ENCODE measurements at places on chromosomes 11 and 22. TPM values are rescaled to one million over a fixed set of nuclear protein-coding genes. Genes with fewer than 3 reads are reported as not detected.
A peak's percentile ranks its signal among the peaks of the same experiment; 100 is the strongest.

DNA sequence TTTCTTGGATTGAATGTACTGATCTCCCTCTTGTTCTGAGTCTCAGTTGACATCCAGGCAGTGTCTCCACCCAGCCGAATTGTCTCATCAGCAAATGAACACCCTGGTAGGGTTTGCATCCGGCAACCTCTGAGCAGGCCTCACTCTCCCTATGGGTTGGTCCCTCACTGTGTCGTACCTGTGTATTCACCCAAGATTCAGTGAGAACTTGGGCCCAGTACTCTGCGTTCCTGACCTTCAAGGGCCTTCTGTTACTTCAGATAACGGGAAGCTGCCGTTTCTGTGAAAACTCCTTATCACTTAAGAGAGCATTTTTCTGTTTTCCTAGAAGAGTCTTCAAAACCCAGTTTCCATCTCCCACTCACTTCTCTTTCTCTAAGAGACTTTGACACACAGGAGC is 915.6 kb downstream of the TBC1D22A start:
- DNase-seq = no peak

DNA sequence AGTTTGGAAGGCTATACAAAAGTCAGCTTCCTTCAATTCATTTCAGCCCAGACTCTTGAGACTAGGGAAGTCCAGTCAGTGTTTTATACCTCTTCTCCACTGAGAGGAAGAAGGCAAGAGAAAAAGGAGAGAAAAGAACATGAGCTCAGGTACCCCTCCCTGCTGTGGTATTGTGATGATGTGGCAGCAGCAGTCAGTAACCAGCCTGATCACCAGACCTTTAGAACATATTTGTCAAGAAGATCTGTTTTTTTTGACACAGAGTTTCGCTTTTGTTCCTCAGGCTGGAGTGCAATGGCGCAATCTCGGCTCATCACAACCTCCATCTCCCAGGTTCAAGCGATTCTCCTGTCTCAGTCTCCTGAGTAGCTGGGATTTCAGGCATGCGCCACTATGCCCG is 21.2 kb upstream of the RPS13 start:
- DNase-seq = no peak

- no peak for DNase-seq
Observed at GRCh38 chr22:43919106-43919973, 4.3 kb upstream of the PNPLA3 start.

DNA sequence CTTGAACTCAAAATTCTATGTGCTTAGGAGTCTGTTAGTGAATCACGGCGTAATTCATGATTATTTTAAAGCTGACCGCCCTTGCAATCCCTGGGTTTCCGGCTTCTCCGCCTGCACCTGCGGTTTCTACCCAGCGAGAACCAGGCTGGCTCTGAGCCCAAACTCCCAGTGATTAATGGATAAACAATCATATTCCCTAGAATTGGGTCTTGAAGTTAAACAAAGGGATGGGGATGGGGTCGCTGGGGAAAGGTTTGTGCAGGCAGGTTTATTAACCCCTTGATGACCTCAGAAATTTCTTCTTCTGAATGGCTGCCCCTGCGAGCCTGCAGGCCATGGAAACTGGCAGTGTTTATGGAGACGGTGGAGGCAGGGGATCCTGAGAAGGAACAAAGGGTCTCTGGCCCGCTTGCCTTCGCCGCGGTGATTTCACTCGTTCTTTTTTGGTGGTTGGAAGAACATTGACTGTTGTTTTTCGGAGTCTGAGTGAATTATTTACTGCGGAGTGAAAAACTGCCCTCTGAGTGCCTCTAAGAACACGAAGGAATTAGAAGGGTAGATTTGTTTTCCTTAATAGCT is 1000.3 kb downstream of the BRD1 start:
- no peak for DNase-seq

DNA sequence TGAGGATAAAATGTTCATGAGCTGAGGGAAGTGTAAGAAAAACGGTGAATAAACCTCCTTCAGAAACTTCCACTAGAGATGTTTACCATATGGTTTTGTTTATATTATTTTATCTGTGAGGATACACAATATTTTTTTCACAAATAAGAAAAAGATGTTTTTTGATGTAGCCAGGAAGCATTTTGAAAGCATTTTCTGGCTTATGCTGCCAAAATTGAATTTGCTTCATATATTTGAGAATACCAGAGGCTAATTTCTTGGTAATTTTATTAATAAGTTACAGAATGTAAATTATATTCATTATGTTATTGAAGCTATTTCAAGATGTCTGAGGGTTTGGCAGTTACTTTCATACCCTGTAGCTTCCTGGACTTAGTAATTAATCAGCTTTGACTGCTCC is 686.6 kb downstream of the LUZP2 start:
- no peak for DNase-seq

GRCh38 chr11:95301474-95301873 is 70.5 kb upstream of the SESN3 start:
- DNase-seq = peak; percentile 83

GRCh38 chr11:45683271-45684058 is 18.0 kb upstream of the CHST1 start:
- DNase-seq = no peak

GRCh38 chr11:118144301-118145268 is 8.0 kb downstream of the SCN4B start:
- no peak for DNase-seq

GRCh38 chr11:46616551-46617133 is 385 bp downstream of the HARBI1 start:
- DNase-seq = peak; percentile 78

DNA sequence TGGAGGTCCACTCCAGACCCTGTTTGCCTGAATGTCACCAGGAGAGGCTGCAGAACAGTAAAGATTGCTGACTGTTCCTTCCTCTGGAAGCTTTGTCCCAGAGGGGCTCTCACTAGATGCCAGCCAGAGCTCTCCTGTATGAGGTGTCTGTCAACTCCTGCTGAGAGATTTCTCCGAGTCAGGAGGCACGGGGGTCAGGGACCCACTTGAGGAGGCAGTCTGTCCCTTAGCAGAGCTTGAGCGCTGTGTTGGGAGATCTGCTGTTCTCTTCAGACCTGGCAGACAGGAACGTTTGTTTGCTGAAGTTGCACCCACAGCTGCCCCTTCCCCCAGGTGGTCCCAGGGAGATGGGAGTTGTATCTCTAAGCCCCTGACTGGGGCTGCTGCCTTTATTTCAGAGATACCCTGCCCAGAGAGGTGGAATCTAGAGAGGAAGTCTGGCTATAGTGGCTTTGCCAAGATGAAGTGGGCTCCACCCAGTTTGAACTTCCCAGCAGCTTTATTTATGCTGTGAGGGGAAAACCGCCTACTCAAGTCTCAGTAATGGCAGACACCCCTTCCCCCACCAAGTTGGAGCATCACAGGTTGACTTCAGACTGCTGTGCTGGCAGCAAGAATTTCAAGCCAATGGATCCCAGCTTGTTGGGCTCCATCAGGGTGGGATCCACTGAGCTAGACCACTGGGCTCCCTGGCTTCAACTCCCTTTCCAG is 99.4 kb downstream of the PDE3B start:
- DNase-seq = no peak

GRCh38 chr11:130894322-130895025 is 21.8 kb downstream of the SNX19 start:
- DNase-seq = peak; percentile 64

DNA sequence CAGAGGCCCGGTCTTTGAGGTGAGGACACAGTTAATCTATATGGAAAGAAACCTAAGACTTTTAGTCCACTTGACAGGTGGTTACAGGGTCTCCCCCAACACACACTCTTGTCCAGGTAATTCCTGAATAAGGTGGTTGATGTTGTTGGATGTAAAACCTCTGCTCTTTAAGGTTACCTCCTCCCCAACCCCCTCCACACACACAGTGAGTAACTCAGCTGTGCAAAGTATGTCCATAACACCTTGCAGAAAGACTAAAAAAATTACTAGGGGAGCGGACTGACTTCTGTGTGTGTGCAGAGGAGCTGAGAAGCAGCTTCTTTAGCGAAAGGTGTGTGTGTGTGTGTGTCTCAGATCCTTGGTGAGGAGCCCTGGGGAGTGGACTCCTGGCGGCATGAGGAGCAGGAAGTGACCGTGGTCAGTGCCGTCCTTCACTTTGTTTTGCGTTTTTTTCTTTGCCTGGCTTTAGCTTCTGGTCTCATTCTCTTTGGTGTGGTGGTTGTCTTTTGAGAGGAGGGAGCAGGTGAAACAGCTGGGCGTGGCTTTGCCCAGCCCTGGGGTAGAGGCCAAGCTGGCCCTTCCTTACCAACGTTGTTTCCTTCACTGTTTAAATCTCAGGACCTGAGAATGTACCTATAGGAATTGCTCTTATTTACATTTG is 1.7 kb downstream of the ZBED4 start:
- peak; percentile 33 for DNase-seq

GRCh38 chr11:69930081-69931059 is 111.2 kb upstream of the FGF3 start:
- no peak for DNase-seq

DNA sequence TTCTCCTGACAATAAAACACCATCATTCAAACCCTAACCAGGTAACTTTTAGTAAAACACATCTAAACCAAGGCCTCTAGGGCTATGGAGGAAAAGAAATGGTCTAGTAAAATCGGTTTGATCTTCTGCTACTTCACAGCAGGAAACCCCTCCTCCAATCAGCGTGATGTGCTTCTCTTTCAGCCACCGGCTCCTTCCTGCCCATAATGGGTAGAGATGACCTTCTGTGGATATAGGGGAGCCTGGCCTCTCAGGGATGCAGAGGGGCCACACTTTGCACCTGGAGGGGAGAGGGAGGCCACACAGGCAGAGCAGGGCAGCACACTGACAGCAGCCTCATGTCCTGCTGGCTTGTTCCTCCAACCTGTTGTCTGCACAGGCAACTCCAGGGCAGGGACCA is 6.9 kb downstream of the EHD1 start:
- no peak for DNase-seq

DNA sequence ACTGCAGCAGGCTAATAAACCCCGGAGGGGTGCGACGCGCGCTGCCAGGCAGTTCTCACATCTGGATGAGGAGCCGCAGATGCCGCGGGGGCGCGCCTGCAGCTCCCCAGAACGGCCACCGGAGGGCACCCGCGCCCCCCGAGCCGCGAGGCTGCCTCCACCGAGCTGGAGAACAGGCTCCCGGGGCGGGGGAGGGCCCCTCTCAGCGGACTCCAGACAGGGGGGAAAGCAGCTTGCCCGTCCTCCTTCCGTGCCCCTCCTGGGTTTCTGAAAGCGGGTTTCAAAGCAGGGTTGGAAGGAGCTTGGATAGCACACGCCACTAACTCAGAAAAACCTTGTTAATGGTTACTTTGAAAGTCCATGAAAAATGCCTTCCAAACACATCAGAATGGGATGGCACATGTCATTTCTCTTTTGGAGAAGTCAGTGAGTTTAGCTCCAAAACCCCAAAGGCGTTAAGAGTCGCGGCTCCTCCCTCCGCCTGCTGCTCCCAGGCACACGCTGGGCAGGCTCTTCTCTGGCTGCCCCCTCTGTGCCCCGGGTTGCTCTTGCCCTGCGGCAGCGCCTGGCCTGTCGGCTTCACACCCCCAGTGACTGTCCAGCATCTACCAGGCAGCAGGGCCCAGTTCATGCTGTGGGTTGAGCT is 317.8 kb downstream of the NTM start:
- no peak for DNase-seq

DNA sequence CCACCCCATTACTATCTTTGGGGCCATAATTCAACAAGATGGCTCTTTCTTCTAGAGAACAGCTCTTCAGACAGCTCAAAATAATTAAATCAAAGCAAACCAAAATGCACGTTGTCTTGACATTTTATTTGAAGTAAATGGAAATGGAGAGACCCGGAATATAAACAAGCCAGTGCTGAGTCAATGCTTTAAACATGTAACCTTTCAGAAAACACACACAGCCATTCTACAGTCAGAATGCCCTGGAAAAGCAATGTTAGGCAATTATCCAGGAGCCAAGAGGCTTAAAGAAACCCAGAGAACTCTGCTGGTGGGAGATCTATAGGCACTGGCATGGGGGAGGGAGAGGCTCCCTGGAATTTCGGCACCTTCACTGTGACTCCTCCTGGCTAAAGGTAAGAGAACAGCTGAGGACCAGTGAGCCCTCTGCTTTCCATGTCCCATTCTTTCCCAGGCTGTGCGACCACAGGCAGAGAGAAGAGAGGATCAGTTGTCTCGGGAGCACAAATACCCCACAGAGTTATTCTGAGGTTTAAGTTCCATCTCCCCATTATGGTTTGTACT is 254.0 kb upstream of the CCDC90B start:
- no peak for DNase-seq

GRCh38 chr11:57618438-57618837 is 21.0 kb downstream of the SERPING1 start:
- DNase-seq = no peak

GRCh38 chr22:46737105-46737975 is 712 bp downstream of the CERK start:
- DNase-seq = no peak

GRCh38 chr11:134499990-134500389 is 87.9 kb upstream of the B3GAT1 start:
- no peak for DNase-seq

Gene SOX6
- total RNA-seq = 12.1 TPM

Gene SLC39A13
- 51.9 TPM for total RNA-seq

Gene KRTAP5-7
- not detected for total RNA-seq

Gene C11orf86
- not detected for total RNA-seq

Gene IL18
- total RNA-seq = 1.6 TPM

Gene SLC5A1
- total RNA-seq = not detected

Gene MPPED2
- 0.10 TPM for total RNA-seq

Gene C11orf65
- total RNA-seq = not detected

Gene RASD2
- total RNA-seq = 0.35 TPM

Gene MRGPRX3
- not detected for total RNA-seq

Gene TUBA8
- total RNA-seq = 0.35 TPM

Gene VPREB1
- not detected for total RNA-seq

Gene MIOX
- total RNA-seq = 0.10 TPM

Data from renal cortical epithelial cell (primary cell).